ENCODE measurements at places on chromosomes 6 and 20.

DNA sequence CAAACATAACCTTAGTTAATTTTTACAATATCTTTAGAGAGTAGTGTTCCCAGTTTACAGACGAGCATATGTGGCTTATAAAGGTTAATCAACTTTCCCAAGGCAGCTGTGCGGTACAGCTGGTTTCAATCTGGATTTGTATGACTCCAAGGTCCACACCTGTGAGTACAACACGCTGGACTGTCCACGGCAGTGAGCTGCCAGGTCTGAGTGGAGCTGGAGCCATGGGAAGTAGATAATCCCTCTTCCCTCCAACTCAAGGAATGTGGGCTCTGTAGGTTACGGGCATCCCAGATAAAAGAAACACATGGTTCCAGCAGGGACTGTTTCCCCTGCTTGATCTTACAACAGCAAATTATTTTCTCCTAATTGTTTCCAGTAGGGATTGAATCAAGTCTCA is 102.2 kb downstream of the SOD2 start:
- no peak for DNase-seq

DNA sequence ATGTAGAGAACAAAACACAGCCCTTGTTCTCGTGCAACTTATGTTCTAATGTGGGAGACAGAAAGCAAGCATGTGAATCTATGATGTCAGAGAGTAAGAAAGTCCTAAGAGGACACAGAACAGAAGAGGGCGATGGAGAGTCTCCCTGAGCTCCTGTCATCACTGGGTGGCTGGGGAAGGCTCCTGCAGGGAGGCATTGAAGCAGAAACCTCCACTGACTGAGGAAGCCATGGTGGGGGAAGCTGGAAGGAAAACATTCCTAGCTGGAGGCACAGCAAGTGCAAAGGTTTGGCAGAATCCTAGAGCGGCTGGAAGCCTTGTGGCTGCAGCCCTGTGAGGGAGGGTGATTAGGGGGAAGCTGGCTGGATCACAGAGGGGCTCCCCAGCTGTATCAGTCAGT is 248.0 kb downstream of the CDH26 start:
- DNase-seq, result peak; percentile 43

- DNase-seq, result no peak
These were observed 750 bp downstream of the MAP7 start for GRCh38 chr6:136549300-136550044.

- no peak for DNase-seq
These were observed 108.8 kb downstream of the SMLR1 start for GRCh38 chr6:130935978-130936377.

- no peak for DNase-seq
These were observed 6.2 kb upstream of the COL12A1 start for GRCh38 chr6:75211920-75212590.

- DNase-seq, result no peak
These were observed 423.3 kb downstream of the QKI start for GRCh38 chr6:163837691-163838431.

DNA sequence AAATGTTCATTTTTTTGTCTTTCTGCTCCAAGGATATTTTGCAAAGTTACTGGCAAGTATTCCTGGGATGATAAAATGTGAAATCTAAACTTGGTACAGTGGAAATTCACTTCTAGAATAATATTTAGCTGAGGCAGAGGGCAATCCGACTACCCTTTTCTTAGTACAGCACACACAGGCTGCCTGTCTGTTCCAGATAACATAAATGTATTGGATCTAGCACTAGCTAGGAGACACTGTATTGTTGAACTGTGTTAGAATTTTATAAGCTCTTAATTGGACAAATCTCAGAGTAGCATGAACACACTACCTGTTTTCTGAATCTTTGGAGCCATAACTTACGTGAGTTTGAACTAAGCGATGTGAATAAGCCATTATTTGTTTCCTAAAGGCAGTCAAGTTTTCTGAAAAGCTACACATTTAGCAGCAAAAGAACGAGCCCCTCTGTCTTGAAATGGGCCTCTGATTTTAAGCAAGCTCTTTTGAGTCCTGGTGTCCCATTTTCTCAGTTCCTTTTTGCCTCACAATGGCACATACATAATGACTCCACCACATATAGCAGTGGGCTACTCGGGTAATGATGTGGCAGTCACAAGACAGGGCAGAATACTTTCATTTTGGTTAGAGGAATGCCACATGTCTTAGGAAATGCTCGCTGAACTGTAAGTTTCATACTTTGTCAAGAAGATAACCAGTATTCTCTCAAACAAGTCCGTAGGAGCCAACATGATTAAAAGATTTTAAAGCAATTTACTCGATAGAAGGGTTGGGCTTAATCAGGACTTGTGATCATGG is 116.5 kb upstream of the ESR1 start:
- no peak for DNase-seq

DNA sequence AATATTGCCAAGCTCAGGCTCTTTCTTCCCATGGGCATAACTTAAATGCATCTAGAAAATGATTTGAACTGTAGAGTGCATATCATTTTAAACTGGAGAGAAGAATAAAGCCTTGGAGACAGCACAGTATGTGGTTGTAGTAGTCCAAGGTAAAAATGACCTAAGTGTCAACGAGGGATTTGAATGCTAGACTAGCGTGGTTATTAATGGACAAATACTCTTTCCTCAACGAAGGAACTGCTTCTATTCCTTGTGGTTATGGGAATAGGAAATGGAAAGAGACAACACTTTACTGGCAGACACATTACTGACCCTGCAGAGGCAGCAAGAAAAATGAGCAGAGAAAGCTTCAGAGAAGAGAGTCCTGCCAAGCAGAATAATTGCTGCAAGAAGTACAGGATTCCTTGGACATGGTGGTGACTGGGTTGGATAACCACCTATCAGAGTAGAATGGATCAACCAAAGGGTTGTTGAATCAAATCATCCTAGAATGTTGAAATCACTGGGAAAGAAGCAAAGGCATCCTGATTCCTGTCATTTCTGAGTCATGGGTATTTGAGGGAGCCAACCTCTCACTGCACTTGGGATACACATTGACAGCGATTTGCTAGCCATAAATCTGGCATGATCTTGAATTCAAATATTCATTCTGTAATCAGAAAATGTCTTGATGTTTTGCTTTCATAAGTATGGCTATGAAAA is 258.1 kb upstream of the EPHA7 start:
- DNase-seq, result no peak

DNA sequence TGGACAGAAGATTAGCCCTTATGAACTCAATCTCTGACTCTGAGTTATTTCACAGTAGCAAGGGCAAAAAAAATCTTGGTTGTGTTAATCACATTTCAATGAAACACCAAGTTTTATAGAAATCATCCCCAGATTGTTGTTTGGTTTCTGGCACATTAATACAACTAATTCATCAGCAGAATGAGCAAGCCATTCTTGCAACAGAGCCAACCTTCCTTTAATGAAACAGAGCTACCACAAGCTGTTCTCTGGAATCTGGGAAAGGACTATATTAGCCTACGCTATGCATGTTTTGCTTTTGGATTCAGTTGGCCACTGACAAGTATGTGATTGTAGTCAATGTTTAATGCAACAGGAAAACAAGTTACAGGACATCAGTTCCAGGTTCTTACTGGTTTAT is 13.8 kb upstream of the POPDC3 start:
- no peak for DNase-seq

GRCh38 chr6:11279284-11279689 is 46.8 kb upstream of the NEDD9 start:
- no peak for DNase-seq

DNA sequence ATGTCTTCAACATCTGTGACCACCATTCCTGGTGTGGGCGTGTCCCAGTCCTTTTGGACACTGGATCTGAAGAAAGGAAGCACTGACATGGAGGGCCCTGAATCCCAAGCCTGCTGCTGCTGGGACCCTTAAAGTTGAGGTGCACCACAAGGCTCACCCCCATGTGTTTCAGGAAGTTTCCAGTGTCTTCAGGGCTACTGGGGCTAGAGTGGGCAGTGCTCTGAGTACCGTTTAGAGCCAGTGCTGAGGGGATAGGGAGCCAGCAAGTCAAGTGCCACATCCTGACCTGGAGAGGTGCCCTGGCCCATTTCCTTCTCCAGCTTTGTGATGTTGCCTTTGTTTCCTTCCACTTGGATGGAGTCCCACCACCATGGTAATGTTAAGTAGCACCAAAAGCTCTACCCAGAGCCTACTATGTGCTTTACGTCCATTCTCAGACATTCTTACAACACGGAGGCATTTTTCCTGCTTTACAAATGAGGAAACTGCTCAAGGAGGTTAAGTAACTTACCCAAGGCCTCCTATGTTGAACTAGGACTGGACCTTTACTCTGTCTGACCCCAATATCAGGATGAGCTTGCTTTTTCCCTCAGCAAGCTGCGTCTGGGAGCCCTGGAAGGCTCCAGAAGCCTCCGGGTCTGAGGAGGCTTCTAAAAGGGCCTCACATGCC is 552 bp upstream of the DEF6 start:
- no peak for DNase-seq

DNA sequence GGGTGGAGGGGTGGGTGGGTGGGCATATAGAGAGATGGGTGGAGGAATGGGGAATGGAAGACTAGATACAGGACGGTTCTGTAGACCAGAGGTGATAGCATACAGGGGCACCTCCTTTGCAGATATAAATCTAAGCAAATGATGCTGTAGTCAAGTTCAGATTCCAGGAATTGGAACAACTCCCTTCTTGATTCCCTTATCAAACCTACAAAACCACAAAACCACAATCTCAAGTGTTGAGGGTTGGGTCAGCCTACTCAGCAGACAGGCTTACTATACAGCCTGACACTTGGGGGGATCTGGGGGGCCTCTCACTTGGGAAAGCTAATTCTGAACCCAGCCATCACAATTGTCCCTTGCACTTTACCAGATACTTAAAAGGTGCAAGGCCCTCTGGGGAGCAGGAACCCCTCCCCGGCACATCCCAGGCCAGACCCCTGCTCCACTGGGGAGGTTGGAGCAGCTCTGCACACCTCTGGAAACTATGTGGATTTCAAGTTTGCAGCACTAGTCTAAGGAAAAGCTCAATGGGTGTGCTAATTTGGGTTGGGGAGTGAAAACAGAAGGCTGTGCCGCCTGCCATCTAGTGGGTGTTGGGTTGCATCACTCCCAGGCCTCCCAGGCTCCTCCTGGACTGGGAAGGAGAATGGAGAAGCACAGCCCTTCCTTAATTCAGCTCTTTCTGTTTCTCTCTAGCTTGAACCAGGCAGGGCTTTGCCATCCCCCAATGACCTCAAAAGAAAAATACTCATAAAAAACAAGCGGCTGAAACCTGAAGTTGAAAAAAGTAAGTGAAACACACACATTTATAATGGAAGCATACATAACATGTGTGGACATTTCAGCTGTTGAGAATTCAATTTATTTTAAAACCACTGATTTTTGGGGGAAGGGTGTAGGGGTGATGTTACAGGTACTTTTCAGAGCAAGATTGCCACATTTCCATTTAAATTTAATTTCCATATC is 121.2 kb upstream of the LAMP5 start:
- no peak for DNase-seq

DNA sequence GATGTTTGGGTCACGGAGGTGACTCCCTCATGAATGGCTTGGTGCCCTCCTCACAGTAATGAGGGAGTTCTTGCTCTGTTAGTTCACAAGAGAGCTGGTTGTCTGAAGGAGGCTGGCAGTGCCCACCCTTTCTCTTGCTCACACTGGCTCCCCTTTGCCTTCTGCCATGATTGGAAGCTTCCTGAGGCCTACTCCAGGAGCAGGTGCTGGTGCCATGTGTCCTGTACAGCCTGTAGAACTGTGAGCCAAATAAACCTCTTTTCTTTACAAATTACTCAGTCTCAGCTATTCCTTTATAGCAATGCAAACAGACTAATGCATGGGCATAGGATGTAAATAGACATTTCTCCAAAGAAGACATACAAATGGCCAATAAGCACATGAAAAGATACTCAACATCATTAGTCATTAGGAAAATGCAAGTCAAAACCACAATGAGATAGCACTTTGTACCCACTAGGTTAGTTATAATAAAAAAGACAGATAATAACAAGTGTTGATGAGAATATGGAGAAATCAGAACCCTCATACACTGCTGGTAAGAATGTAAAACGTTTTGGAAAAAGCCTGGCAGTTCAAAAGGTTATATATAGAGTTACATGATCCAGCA is 17.7 kb downstream of the C20orf203 start:
- no peak for DNase-seq

- peak; percentile 0 for DNase-seq
These were observed 528.9 kb downstream of the MAFB start for GRCh38 chr20:40160097-40160550.

- no peak for DNase-seq
These were observed 104.0 kb upstream of the CARMIL1 start for GRCh38 chr6:25175196-25175595.

GRCh38 chr6:159042003-159042825 is 2.6 kb downstream of the TAGAP start:
- peak; percentile 14 for DNase-seq

GRCh38 chr20:7879883-7880282 is 60.4 kb downstream of the HAO1 start:
- no peak for DNase-seq

Measured in non-pigmented ciliary epithelial cell (primary cell).